ENCODE measurements at places on chromosomes 1 and 21.
A peak's percentile ranks its signal among the peaks of the same experiment; 100 is the strongest.

DNA sequence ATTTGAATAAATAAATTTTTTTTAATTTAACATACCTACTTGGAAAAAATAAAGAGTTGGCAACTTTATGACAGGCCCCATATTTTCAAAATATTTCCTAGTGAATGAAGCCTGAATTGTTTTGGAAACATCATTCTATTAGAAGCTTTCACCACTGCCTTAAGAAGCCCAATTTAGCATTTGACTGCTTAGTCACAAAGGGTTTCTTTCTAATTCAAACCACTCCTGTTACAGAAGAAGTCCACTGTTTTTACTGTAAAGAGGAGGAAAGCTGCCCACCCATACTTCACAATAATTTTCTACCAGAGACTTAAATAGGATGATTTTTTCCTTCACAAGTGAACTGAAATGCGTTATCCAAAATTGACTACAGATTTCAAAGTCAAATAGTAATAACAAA lies 534.6 kb upstream of the PTBP2 start:
- no peak for DNase-seq

GRCh38 chr1:17250601-17251000 lies 1.7 kb downstream of the PADI3 start:
- no peak for DNase-seq

- no peak for DNase-seq
Observed at GRCh38 chr1:64745181-64745985, 508 bp downstream of the RAVER2 start.

- no peak for DNase-seq
Observed at GRCh38 chr1:98081944-98082343, 161.1 kb upstream of the DPYD start.

DNA sequence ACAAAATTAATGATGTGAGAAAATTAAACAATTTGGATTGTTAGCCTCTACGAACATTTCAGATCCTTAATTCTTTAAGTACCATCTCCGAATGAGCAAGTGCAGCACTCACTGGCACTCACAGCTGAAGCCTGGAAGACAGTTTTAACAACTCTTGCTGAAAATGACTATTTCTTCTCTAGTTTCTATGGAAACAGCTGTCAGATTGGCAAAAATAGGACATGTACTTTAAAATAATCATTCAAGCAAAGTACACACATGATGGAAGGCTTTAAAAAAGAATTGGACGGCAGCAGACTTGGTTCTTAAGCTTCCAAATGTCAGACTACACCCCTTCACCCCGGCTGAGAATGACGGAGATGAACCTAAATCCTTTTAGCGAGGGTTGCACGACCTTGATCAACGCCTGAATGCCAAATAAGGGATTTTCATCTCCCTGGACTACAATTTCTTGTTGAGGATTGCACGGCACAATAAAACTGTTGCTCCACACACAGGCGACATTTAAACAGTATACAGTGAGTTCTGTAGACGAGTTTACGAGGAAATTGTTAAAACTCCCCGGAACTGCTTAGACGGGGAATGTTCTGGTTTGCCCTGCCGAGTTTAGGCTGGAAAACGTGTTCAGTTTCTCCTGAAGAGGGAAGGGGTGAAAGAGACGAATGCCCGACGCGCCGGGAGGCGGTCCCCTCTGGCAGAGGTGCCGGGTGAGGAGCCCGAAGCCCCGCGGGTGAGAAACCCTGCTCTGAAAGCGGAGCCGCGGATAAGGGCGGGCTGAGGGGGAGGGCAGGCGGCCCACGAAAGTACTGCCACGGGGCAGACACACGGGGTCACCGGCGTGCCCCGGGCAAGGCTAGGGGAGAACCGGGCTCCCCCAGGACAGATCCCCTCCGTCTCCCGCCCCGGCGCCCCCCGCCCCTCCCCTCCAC lies 671 bp downstream of the OMA1 start:
- DNase-seq: peak; percentile 64

DNA sequence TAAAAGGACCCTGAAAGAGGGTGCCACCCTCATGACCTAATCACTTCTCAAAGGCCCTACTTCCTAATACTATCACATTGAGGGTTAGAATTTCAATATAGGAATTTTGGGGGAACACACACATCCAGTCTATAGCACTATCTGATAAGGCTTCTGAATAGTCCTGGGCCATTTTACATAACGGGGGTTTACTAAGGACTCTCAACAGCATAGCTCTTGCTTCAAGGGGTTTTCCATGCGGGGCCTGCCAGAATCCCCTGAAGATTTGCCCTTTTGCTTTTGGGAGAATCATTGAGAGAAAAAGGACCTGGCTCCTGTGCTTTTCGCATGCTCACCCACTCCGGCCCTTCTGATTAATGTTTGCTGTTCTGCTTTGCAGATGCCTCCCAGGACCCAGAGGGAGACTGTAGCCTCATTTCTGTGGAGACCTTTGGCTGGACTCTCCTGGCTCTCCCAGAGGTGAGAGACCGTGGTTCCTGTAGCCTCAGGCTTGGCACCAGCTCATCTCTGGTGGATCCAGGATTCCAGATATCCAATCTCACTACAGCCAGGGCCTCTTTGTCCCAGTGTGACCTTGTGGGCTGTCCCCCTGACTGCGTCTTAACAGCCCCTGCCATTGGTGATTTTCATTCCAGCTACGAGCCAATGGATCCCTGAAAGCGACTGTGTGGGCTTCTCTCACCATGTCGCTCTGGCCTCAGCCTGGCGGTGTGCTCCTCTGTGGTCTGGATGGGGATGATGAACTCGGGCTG lies 72.6 kb downstream of the DDR2 start:
- no peak for DNase-seq

DNA sequence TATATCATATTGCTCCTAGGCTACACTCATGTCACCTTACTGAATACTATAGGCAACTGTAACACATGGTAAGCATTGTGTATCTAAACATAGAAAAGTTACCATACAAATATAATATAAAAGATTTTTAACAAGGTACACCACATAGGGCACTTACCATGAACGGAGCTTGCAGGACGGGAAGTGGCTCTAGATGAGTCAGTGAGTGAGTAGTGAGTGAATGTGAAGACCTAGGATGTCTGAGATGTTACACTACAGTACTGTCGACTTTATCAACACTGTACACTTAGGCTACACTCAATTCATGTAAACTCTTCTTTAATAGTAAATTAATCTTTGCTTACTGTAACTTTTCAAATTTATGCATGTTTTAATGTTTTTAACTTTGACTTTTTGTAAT lies 81.0 kb upstream of the PLD5 start:
- DNase-seq: no peak

- no peak for DNase-seq
Observed at GRCh38 chr21:44332383-44332782, 6.8 kb downstream of the CFAP410 start.

DNA sequence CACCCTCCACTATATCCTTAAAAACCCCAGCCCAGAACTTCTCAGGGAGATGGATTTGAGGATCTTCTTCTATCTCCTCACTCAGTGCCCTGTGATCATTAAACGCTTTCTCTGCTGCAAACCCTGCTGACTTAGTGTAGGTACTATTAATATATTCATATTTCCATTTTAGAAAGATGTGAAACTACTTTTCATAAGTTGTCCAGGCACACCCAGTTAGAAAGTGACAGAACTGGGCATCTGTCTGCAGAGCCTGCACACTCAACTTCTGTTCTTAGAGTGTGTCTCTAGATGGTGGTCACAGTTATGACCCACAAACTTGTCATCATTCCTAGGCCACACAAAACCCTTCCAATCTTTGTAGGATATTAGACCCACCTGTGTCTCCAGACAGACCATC lies 55.0 kb downstream of the FCRL5 start:
- no peak for DNase-seq

- DNase-seq: no peak
Observed at GRCh38 chr1:70583522-70583921, 172.5 kb downstream of the CTH start.

All from stimulated activated CD8-positive, alpha-beta memory T cell treated with anti-CD3 and anti-CD28 coated beads, Interleukin-15, amount 100 ng/mL, for 48 hours (primary cell).